ENCODE measurements at places on chromosomes 3 and 15.

- DNase-seq, result no peak
Observed at GRCh38 chr3:31371484-31372177, 161.1 kb upstream of the STT3B start.

DNA sequence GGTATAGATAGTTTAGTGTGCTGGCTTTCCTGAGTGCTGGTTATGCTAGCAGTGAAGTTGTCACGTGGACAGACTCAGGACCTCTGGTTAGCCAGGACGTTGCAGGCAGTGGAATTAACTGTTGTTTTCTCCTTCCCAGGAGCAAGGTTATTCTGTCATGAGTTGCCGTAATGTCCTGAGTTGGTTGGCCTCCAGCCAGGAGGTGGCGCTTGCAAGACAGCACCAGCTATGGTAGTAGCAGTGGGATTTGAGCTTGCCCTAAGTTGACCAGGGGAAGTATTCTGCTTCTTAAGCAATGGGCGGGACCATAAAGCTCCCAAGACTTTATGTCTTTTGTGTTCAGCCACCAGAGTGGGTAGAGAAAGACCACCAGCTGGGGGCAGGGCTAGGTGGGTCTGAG lies 240.7 kb upstream of the DNAJC19 start:
- DNase-seq, result no peak

DNA sequence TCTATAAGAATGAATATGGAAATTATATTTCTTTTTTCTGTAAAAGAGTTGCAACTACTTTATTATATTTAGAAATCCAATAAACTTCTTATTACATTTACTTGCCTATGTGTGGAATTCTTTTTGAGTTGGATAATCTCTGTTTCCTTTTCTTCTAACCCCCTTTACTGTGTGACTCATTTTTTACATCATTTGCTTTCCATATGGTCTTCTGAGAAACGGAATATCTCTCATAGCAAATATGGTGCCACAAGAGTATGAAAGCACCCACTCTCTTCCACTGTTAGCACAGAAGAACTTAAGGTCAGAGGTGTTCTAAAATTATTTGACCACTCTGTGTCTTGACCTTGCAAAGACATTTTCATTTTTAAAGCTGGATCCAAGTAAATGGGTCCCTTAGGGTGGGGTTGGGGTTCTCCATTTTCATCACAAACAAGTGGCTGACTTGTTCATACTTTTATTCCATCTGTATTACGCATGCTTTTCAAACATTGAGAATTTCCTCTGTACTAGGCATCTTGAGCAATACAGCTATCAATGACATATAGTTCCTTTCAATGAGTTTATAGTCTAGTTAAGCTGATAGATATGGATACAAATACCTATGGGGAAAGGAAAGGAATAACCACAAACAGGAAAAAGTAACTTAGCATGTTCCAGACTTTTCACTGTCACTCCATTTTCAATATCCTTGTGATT lies 281.1 kb upstream of the TPRG1 start:
- DNase-seq, result no peak

DNA sequence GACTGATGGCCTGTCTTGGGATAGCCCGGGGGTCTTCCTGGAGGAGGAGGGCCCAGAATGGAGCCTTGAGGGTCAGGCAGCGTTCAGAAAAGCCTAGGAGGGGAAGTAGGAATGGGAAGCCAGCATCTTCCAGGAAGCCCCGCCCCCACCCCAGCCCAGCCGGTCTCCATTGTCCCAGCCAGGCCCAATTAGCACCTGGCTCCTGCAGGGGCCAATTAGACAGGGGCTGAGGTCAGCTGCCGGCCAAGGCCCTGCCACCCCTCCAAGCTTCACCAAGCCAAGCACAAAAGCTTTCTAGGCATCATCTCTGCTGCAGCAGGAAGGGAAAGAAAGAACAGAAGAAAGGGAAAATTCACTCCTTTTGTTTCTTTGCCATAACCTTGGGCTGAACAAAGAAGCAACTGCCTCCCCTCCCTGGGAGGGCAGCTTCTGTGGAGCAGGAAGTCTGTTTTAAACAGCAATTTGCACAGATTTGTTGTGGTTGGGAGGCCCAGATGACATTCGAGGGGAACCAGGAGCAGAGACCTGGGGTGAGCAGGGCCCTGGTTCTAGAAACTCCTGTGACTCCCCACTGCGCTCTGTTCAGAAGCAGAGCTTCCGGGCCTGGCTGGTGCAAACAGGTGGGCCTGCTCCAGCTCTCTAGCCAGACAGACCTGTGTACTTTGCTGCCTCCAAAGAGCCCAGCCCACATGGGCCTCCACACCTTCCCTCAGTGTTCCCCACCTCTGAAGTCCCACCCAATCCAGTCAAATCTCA lies 47.7 kb downstream of the CYP11A1 start:
- no peak for DNase-seq

DNA sequence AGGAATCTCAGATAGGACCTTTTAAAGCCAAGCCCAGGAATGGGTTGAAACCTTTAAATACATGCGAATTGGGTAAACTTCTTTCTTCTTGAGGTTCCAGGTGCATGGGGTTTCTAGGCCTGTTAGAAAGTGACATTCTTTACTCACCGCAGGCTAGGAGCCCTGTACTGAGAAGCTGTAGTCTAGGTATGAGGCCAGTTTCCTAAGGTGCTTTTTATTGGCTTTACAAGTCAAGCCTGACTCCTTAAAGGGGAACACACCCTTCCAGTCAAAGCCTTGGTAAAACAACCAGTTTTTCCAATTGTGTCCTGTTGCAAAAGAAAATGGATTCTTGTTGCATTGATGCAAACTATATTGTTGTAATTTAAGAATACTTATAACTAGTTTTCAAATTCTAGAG lies 76.1 kb upstream of the ATP11B start:
- no peak for DNase-seq

GRCh38 chr15:79059081-79059572 lies 31.5 kb downstream of the RASGRF1 start:
- DNase-seq, result no peak
